ENCODE measurements at places on chromosomes 2 and 18.
A peak's percentile ranks its signal among the peaks of the same experiment; 100 is the strongest.

- DNase-seq, result no peak
These were observed 123.0 kb upstream of the PKDCC start for GRCh38 chr2:41924709-41925408.

DNA sequence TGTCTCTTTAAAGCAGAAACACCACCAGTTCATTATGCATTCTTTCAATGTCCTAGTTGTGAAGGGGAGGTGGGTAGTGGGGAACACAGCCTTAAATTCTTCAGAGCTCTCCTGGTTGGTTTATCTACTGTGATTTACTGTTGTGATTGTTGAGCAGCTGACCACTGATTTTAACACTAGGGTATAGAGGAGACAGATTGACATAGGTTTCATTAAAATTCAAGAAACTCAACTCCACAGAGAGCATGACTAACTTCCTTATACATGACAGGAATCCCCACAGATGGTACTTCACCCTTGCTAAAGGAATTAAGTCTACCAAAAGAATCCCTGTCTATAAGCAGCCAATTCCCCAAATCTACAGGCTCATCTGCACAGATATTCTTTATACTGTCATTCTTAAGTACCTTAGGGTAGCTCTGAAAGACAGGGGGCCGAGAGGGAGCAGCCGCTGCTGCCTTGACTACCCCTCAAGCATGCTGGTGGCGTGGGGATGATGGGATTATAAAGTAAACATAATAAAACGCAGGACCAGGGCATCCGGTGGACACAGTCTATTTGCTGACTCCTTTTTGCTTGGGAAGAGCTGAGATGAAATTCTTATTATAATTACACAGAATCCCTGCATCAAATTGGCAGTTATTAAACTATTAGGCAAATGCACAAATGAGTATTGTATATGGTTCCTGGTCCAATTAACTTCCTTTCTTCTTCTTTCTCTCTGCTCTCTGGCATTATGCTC, 1377.6 kb upstream of the PIK3C3 start:
- no peak for DNase-seq

- no peak for DNase-seq
These were observed 291.1 kb downstream of the ARHGAP15 start for GRCh38 chr2:143420313-143420712.

DNA sequence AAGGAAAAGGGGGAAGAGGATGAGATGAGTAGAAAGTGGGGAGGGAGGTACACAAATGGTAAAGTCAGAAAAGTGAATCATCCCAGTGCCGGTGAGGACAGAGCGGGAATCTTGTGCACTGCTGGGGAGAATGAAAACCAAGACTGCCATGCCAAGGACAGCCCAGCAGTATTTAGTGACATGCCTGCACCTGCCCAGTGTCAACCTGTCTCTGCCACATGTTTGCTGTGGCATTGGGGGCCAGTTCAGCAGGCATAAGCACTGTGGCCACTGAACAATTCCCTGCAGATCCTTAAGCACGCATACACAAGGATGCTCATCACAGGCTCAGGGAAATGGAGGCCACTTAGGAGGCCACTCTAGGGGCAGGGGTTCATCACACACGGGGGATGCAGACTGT, 5.2 kb upstream of the KCNK3 start:
- DNase-seq, result no peak

GRCh38 chr2:190177249-190178040, 114.9 kb upstream of the MSTN start:
- no peak for DNase-seq

DNA sequence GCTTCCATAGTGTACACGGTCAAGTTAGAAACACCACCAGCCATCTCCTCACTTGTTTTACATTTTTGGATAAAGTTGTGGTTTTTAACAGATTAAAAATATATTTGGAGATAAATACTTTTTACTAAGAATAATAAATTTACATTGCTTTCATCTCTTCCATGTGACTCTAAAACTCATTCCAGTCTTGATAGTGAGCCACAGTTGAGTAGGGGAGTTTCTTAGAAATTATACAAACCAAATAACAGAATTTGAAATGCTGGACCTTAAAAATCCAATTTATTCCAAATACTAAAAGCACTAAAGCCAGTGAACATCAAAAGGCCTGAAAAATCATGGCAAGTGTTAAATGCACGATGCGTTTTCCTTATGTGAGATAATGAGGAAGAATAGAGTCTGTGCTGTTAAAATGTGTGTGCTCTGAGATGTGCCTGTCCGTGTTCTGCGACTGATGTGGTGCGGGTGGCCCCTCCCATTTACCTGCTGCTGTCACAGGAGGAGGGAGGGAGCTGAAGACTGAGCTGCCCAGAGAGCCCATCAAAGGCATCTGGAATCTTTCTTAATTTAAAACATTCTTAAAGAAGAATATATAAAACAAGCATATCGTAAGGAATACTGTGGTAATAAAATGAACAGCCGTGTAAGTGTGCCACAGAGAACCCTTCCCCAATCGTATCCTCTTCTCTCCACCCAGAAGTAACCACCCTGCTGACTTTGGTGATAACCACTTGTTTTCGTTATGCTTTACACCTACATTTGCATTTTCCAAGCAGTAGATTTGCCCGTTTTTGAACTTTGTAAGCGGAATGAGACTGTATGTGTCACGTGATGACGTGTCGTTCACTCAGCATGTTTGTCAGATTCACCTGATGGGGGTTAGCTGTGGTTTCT, 57.0 kb upstream of the TXNDC2 start:
- DNase-seq, result no peak

DNA sequence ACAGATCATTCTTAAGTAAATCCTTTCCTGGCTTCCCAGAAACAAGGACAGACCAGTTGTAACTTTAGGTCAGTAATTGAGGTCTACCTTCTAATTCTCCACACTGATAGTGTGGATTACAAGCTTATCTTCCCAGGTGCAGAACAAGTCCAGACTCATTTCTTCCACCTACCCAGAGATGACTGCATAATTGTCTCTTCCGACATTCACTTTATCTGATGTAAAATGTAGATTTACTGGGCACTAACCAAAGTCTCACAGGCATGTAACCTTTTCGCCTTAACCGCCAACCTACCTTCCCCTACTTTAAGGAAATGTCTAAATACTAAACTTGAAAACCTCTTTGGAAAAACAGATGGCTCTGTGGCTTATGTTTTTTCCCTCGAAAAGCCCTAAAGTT, 96.2 kb downstream of the NCK2 start:
- no peak for DNase-seq

DNA sequence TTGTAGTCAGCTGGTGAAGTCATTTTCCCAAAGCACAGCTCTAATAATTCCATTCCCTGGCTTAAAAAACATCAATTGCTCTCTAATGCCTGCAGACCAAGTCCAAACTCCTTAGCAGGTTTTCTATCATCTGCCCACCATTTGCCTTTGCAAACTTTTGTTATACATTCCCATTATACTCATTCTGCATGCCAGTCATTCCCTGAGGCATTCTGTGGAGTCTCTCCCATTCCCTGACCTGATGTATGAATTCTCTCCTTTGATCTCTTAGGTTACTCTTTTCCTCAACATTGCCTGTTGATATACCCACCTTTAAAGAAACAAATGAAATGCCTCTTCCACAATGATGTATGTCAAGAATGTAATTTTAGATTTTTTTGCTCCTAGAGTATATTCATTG, 852.0 kb upstream of the FSHR start:
- DNase-seq, result no peak

GRCh38 chr2:181253438-181253837, 203.7 kb upstream of the ITGA4 start:
- no peak for DNase-seq

DNA sequence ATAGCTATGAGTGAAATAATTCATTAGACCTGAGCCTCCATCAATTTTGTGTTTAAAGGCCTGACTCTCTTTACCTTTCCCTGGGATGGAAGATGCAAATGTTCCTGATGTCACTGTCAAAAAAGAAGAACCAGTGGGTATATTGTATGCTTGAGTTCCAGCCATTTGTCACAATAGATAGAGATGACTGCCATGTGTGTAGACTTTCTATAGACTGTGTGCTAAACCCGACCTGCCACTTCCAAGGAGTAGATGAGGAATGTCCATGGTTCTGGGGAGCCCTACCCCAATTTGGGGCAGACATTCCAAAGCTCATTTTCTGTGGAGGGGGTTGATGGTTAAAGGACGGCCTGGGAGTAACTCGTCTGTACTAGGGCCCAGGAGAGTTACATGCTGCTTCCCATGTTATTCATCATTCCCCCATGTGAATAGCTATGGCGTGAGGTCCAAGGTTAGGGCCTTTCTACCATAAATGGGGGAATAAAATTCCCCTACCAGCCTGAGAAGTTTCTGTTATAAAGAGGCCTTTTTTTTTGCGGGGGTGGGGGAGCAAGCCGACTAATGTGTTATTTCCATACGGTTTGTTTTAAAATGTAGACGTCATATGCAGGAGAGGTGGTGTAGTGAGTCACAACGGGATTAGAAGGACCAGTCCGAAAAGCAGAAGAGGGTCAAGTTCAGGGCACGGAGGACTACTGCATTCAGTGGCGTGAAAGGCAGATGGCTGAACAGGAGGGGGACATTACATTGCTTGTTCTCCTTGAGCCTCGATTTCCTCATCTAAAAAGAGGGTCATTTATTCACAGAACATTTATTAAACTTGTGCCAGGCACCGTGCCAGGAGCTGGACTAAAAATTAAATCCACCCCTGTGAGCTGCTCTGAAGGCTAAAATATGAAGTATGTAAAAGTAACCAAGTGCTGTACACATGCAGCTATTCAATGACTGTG, 24.0 kb downstream of the IL1B start:
- DNase-seq, result no peak

DNA sequence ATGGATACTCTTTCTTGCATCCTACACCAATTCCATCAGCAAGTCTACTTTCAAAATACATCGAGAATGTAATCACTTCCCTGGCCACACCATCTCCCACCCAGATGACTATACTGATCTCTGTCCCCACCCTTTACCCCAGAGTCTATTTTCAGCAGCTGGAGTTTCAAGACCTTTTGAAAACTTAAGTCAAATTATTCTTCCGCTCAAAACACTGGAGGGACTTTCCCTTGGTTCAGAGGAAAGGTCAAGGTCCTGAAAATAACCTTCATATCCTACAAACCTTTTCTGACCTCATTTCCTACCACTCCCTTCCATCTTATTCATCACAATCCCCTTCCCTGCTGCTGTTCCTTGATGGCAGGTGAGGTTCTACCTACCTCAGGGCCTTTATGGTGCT, 58.8 kb upstream of the LYPD6 start:
- DNase-seq, result no peak

GRCh38 chr18:24326211-24326610, 71.4 kb downstream of the OSBPL1A start:
- no peak for DNase-seq

- DNase-seq, result no peak
These were observed 205.7 kb downstream of the ASB1 start for GRCh38 chr2:238632181-238633060.

DNA sequence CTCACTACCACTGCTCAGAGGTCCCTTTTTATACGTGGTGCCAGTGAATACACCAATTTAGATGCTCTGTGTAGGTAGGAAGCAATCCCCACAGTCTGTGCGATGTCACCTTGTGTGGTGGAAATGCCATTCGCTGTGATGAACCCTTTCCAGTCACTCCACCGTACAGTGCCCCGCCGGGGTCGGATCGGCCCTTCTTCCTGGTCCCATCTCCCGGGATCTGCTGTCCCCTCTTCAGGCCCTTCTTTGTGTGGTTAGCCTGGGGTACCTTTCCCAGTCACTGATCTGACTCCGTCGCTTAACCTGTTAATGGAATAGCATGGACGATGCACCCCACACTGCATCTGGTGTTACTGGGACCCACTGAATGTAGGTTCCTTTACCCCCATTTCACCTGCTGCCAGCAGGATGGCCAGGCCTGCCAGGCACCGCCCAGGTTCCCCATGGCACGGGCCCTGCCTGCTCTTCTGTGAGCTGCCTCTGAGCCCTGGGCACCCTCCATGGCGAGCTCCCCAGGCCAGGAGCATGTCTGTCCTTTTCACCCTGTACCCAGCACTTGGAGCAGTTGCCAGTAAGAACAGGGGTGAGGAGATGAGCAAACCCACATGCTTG, 18.0 kb downstream of the TWIST2 start:
- no peak for DNase-seq

- DNase-seq, result no peak
These were observed 61.3 kb downstream of the THADA start for GRCh38 chr2:43534569-43534968.

- no peak for DNase-seq
These were observed 28.5 kb upstream of the NAPG start for GRCh38 chr18:10497206-10497749.

DNA sequence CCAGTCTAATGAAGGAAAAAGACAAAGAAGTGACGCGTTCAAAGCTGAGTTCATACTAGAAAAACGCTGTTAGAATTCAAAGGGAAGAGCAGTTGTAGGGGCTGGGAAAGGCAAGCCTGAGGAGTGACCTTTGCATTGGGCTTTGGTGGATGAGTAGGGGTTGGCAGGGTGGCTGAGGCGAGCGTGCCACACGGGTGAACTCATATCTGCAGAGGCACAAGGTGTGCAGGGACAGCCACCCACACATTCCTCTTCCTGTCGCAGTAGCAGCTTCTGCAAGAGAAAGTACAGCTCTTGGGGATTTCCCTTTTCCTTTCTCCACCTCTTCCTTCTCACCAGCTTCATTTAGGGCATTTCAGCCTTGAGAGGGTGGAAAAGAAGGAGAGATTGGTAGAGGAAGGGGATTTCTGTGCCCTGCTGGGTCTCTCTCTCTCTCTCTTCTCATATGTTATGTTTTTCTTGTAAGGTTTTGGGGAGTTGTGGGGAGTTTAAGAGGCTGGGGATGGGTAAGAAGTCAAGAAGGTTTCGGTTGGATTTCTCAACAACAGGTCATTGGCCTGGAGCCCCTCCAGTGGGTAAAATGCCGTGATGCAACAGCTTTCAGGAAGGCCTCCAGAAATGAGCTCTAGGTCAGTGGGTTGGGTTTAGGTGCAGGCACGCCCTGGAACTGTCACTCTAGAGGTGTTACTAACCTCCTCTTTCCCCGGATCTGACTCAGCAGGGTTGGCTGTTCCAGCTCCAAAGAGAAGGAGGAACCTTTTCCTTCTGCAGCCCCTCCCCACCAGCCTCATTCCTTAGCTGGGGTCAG, 40.1 kb downstream of the ODC1 start:
- DNase-seq, result peak; percentile 55

DNA sequence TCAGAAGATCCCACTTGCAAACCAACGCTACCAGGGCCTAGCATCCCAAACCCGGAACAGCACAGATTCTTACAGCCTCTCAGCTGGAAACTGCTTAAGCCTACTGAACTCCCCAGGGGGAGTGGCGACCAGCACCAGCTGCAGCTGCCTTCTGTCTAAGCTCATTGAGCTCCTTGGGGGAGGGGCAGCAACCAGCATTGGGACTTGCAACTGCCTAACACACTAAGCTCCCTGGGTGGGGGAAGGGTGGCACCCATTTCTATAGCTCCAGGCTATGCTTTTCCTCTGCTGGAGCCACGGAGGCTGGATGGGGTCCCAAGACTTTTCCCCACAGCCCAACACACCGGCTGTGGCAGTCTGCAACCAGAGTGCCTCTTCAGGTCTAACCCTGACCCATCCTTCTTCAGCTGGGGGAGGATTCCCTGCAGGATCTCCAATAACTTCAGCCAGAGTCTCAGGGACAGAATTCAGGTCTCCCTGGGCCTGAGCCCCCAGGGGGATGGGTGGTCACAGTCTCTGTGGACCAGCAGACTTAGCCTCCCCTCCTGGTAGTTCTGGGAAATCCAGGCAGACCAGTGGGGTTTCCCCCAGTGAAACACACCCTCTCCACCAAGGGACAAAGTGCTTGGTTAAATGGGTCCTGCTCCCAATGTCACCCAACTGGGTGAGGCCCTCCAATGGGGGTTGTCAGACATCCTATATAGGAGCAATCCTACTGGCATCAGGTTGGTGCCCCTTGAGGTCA, 45.9 kb upstream of the ITGA4 start:
- peak; percentile 79 for DNase-seq
